AG08395 (cell line): ENCODE measurements at places on chromosomes 2 and 18.

DNA sequence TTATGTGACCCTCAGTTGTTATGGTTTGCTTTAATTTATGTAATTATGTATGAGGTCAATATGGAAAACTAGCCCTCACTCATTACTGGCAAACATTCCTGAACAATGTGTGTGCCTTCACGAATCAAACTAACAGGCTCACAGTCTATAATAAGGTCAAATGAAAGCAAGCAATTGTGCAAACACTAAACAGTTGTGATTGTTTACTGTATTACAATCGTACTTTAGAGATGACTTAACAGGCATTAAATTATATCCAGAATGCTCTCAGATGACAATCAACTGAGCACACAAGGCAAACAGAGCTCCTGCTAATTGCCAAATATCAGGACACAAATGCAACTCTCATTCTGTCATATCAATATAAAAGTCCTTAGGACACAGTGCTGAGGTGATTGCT is 29.5 kb downstream of the COL5A2 start:
- peak; percentile 59 for DNase-seq

- DNase-seq, result no peak
These were observed 143.4 kb downstream of the CYRIA start for GRCh38 chr2:16522031-16522831.

GRCh38 chr18:54822872-54823845 is 5.1 kb upstream of the RAB27B start:
- peak; percentile 48 for DNase-seq

GRCh38 chr2:27177441-27178351 is 28.9 kb downstream of the TCF23 start:
- no peak for DNase-seq

DNA sequence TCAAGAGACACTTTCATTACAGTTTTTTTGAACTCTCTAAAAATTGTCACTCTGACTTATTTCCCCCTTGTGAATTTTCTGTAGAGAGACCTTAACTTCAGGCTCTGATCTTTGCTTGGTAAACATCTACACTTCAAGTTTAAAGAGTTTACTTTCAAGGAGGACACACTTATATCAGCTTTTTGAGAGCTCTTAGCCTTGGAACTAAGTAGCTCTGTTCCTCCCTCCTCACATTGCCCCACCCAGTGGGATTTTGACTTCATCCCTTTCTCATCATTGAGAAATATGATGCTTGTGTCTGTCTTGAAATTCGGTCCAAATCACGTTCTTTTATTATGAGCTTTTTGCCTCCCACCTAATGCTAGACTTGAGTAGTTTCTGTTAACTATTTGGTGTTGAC is 433.4 kb upstream of the MEIS1 start:
- no peak for DNase-seq

GRCh38 chr18:53796040-53796729 is 428.3 kb downstream of the MBD2 start:
- peak; percentile 80 for DNase-seq

- no peak for DNase-seq
These were observed 1090.2 kb upstream of the PIK3C3 start for GRCh38 chr18:40864846-40865245.

GRCh38 chr2:7745369-7745768 is 828.2 kb downstream of the RNF144A start:
- no peak for DNase-seq
